ENCODE measurements at places on chromosomes 3 and 15.

DNA sequence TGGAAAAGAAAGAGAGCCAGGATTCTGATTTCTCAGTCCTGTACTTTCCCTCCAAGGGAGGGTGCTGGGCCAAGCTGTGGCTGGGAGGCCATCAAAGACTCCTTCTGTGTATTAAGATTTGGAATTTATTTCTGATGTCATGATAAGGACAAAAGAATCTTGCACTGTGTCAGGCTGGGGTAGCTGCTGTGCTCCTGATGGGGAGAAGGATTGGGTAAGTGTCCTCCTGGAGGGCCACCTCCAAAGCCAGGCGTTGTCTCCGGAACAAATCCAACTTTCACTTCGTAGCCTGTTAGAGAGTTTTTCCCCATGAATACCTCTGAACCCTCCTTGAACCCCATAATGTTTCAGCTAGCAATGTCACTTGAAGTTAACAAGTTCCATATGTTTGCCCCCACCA, 29.9 kb downstream of the CLDN11 start:
- DNase-seq: no peak

- DNase-seq: no peak
Measured at GRCh38 chr3:45513041-45513440, 81.5 kb upstream of the LIMD1 start.

GRCh38 chr3:54647721-54648120, 280.1 kb downstream of the LRTM1 start:
- DNase-seq: no peak

DNA sequence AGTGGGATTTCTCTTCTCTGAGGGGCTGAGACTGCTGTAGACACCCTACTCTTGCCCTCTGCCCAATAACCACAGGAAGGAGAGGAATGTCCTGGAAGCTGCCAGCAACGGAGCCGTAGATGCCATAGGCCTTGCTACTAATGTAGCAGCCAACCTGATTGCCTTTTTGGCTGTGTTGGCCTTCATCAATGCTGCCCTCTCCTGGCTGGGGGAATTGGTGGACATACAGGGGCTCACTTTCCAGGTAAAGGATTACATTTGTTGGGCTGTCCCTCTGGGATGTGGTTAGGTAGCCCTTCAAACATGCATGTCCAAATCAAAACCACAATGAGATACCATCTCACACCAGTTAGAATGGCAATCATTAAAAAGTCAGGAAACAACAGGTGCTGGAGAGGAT, 16.1 kb downstream of the SLC28A2 start:
- DNase-seq: no peak

- no peak for DNase-seq
Measured at GRCh38 chr3:123319760-123320159, 118.0 kb downstream of the SEC22A start.

- DNase-seq: no peak
Measured at GRCh38 chr3:167718582-167718981, 16.1 kb downstream of the PDCD10 start.

DNA sequence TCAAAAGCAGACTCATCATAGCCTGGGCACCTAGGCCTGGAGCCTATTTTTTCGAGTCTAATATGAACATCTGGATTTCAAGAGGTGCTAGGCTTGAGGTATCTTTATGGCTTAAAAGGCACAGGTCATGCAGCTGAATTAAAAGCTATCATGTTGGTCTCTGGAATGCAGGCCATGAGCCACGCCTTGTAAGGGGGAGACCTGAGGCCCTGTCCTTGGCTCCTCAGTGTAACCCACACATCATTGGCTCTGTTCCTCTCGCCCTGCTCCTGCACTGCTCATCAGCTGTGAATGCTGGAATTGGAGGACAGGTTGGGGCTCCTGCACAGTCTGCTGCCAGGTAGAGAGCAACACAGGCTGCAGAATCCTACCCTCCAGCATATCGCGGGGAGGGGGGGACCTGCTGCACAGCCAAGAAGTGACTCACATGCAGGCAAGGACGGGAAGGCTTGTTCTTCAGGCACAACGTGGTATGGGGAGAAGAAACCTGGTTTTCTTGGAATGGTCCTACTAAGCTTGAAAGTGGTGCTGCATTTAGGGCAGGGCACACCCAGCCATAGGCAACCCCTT, 146.0 kb downstream of the CHST2 start:
- DNase-seq: no peak

GRCh38 chr3:13141991-13142412, 68.8 kb upstream of the IQSEC1 start:
- DNase-seq: no peak

- no peak for DNase-seq
Measured at GRCh38 chr15:99165956-99166689, 61.2 kb downstream of the SYNM start.

GRCh38 chr15:72861354-72861910, 77.9 kb upstream of the ADPGK start:
- no peak for DNase-seq

- DNase-seq: no peak
Measured at GRCh38 chr15:60795889-60796288, 316.9 kb upstream of the ICE2 start.

DNA sequence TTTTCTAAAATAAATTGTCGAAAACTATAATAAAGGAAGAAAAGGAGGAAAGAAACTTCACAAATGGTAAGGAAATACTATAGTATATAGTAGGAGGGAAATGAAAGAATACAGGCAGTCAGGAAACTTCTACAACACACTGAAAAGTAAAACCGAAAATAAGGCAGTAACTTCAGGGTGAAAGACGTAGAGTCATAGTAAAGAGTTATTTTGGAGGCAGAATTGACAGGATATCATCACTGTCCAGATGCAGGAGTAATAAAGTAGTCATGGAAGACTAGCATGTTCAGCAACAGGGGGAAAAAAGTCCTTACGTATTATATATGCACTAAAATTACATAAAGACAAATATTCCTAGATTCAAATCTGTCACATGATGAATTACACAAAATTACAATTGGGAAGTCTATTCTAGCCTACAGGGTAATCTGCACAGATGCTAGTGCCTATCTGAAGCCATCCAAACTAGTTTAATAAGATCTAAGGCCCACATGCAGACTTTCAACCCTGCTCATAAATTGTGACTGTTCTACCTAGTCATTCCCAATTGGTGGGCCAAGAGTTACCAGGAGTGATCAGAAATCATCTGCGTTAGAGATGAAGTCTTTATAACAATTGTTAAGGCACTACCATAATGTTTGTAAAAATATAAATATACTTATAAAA, 14.0 kb downstream of the VPS13C start:
- no peak for DNase-seq

- DNase-seq: no peak
Measured at GRCh38 chr15:47513471-47513870, 203.8 kb upstream of the SEMA6D start.

GRCh38 chr3:194150252-194150934, 14.4 kb downstream of the HES1 start:
- DNase-seq: no peak

GRCh38 chr15:58147171-58147611, 9.0 kb downstream of the AQP9 start:
- no peak for DNase-seq

DNA sequence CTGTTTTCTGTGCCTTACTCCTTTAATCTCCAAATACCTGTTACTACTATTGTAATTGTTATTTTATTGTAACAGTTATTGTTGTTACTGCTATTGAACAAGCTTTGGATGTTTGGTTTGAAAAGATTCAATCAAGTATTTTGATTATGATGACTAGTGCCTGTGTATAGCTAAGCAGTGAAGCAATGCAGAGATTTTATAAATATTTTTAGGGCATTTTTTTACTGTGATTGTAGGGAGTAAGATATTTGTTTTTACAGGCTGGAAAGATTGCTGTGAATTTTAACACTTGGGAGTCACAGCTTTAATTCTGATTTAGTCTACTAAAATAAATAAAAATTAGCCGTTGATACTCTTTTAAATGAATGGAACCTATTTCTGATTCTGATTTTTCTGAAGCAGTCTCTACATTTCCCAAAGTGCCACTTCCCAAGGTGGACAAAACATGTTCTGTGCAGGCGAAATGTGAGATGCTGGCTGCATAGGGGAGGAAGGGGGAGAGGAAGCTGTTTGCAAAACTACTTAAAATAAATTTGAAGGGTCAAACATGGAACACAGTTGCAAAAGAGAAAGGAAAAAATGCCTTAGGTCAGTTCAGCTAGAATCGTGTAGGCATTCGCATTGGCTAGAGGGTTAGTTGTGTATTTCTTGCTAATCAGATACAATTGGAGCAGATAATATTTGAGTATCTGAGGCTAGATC, 25.7 kb downstream of the EEFSEC start:
- DNase-seq: no peak

DNA sequence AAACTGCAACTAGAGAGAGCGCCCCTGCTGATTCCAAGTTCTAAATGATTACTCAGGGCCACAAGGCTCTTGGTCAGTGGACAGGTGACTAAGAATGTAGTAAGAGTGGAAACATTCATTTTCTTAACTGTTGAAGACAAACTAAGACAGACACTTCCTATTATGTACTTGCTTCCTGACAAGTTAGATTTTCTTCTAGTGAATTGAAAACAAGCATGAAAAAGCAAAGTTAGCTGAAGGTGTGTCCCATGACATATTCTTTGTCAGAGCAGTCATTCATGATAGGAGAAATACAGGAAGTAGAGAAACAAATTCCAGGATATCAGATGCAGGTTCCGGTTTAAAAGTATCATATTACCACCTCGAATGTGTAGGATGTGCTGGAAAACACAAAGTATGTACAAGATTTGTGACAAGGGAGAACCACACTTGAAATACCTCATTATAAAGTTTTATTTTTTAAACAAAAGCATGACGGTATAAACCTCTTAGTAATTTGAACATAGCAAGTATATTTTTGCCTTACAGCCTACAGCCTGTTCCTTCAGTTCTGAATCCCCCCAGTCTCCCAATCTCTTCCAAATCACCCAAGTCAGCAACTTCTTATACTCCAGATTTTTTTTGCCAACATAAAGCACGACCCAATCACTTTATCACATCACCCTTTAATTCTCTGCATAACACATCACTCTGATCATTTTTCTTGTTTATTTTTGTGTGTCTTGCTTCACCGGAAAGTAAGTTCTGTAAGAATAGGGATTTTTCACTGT, 6.2 kb downstream of the TSPAN3 start:
- no peak for DNase-seq

DNA sequence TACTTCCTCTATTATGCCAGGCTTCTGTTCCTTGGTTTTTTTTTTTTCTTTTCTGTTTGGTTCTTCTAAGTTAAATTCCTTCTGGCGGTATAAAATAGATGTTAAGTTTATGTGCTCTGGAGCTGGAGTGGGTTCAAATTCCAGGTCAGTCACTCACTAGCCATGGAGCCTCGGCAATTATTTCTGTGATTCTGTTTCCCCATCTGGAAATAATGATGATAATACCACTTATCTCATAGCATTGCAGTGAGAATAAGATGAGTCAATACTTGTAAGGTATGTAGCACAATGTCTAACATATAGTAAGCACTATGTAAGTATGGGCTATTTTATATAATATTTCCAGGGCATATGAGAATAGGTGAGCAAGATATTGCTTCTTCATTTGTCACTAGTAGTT, 33.2 kb upstream of the ZDHHC23 start:
- no peak for DNase-seq

- no peak for DNase-seq
Measured at GRCh38 chr3:177944228-177944661, 592.0 kb upstream of the KCNMB2 start.

DNA sequence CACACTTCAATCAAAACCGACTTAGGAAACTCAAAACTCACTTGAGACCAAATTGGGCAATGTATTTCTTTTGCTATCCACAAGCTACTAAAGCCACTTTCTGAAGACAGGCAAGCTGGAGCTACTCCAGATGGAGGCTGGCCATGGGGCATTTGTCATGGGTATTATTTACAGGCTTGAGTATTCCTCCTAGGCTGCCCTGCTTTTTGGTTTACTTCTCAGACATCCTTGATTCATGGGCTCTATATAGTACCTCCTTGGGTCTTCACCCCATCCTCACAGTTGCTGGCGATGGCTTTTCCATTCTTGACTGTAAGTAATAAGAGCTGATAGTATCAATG, 18.6 kb upstream of the SYNM start:
- no peak for DNase-seq

DNA sequence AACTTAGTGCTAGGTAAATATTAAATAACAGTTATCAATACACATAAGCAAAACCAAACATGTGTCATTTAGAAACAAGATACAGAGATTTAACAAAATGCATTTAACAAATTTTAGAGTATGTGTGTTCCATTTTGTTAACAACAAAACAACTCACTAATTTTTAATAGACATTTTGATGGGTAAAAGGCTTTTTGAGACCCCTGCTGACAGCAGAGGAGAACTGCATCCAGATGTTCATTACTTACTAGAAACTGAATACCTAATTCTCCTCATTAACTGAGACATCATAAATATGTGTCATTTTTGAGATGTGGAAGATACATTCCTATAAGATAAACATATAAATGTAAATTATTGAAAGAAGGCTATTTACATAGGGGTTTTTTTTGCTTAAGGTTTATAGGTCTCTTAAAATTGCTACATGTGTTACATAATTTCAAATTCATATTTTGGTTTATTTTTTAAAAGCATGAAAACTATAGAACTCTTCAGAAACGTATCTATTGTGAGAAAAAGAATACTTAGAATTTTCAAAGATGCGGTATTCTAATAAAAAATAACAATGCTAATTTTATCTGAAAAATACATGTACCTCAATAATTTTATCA, 1009.8 kb downstream of the TUSC7 start:
- no peak for DNase-seq

DNA sequence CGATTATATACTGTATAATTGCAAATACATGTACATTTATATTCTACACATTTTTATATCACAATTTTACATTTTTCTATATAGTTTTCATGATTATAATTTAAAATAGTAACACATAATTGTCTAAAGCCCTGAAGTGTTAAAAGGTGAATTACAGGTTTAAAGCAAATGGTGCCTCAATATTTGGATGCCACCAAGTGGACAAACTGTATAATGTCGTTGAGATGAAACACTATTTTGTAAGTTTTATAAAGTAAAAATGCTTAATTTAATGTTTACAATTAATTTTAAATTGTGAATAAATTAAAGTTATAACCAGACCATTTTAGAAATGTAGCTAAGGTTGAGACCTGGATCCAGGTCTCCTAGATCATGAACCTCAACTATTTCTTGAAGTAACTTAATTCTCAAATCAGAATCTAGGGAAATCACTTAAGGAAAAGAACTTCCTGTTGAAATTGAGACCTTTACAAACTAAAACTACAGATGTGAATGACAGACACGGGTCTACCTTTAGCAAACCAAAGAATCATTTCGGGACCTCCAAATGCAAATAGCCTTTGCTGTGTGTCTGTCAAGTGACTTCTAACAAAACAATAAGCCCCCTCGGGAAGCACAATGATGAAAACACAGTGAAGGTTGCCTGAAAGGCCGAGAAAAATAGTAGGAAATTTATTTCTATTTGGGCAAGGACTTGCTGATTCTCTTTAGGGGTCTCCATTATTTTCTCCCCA, 37.8 kb downstream of the EHHADH start:
- DNase-seq: no peak

- no peak for DNase-seq
Measured at GRCh38 chr3:124560666-124561215, 169.5 kb upstream of the UMPS start.

GRCh38 chr3:8730656-8731055, 2.9 kb upstream of the CAV3 start:
- no peak for DNase-seq
